ENCODE measurements at places on chromosomes 1 and 21.

DNA sequence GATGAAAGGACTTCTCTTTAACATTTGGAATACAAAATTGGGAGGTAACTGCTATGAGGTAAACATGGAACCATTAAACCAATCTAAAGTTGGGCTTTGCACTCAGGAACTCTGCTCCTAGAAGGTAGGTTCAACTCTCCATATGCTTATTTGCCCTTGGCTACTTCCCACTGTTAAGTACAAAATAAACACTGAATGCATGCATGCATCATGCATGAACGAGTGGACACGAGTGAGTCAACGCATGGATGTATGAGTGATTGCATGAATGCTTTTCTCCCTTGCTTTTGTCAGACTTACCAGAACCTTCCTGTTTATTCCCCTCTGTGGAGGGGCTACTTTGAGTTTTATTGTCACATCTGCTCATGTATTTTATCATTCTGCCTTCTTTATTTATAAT, 42.4 kb upstream of the RUNX1 start:
- DNase-seq: no peak

DNA sequence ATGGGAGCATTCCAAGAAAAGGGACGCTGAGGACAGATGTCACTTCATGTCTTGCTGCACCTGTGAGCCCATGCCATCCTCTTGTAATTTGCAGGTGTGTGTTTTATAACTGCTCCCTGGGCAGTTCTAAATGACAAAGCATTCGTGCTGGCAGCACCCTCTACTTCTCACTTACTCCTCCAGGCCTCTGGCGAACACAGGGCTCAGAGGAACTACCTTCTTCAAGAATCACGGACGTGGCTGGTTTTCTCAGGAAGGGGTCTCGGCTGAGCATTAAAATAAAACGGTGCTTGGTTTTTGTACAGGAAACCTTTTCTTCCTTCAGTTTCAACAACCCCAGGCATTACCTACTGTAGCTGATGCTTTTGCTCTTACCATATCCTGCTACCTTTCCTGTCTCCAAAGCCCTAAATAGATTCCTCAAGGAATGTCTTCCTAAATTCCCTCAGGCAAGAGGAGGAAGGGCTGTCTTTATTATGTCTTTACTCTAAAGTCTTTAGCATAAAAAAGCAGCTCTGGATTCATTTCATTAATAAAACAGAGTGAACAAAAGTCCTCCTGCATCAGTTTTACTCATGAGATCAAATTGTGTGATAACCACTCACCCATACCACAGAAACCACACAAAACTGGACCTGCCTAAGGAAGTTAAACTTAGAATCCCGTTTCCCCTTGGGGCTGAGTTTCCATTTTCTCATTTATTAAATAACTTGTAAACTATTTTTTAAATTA, 79.0 kb upstream of the MAP10 start:
- DNase-seq: no peak

DNA sequence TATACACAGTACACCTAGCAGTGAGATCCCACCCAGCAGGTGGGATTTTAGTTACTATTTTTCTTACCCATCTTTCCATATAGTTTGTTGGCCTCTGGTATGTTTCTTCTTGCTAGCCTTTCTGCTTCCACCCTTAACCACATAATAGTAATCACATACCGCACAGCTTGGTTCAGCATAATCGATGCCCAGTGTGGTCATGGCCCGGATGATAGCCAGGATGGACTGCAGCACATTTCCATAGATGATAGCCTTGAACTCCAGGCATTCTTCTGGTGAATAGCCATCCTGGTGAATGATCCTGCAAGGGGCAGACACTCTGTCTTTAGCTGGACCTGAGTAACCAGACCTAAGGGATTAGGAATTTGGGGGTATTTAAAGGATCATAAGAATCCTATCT, 9.5 kb downstream of the GNAT2 start:
- no peak for DNase-seq

DNA sequence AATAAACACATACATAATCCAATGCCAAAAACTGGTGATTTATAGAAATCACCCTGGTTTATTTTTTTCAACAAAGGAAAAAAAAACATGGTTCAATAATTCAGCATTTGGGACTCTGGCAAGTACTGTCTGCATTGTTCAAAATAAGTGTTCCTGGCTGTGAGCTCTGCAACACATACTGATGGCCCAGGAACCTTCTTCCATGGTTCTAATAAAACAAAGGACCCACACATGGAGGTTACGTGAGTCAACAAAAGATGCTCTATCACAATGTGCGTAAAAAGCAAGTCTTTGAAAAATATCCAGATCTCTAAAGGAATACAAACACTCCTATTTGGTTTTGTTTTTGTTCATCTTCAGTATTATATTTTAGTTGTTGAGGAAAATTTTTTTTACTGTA, 37.9 kb upstream of the C1orf198 start:
- DNase-seq: no peak

GRCh38 chr1:219741011-219741970, 128.4 kb upstream of the ZC3H11B start:
- no peak for DNase-seq

DNA sequence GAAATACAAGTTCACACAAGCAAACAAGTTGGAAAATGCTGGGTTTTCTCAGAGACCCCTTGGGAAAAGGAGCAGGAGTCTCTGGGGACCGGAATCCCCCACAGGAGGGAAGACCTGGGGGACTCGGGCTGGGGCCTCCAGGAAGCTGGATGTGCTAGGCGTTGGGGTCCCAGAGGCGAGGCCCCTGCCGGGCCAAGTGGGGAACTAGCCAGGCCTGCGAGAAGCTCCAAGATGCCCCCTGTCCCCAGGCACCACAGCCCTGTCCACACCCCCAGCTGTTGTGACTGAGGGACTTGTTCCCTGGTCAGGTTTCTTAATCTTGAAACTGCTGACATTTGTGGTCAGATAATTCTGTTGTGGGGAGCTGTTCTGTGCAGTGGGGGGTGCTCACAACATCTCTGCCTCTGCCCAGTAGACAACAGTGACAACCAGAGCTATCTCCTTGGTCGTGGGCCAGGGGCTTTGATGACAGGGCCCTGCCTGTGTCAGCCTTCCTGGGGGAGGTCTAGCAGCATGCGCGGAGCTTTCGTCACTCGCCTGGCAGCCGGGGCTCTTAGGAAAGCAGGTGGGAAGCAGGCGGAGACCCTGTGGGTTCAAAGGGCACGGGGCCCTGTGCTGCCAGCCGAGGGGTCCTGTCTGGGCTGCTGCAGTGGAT, 126.4 kb upstream of the ARHGEF16 start:
- DNase-seq: no peak
